ENCODE measurements at places on chromosomes 6 and 20.

- no peak for DNase-seq
Measured at GRCh38 chr6:20574355-20574754, 40.1 kb downstream of the CDKAL1 start.

GRCh38 chr6:159720708-159721107 is 6.6 kb upstream of the WTAP start:
- DNase-seq: no peak

DNA sequence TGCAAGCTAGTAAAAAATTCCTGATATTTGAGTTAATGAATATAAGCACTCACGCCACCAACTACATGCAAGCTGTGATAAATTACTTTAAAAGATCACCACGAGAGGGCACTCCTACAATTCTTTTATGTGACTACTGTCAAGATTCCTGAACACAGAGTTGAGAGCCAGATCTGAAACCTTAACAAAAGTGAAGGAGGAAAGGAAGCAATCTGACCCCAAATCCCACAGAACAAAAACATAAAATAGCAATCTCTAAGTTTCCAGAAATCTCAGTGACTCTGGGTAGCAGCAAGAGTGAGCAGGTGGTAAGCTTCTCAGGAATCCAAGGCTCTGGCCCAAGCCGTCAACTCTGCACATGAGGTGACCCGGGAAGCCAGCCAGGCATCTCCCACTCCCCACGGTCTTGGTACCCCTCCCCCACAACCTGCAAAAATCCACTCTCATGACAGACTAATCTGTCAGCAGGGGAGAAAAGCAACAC is 55.1 kb downstream of the STAU1 start:
- no peak for DNase-seq

GRCh38 chr20:42957018-42957703 is 232.5 kb downstream of the PTPRT start:
- DNase-seq: no peak

DNA sequence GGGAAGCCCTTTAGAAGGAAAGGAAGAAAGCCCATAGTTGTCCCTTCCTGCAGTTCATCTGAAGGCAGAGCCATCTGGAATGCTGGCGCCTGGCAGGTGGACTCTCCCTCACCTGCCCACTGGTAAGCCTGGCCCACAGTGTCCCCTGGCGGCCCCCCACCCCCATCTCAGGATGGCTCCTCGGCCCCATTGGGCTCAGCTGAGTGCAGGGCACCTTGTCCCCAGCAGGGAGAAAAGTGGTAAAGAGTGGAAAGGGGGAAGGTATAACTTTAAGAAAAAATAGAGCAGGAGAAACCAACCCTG is 12.6 kb downstream of the SS18L1 start:
- no peak for DNase-seq

DNA sequence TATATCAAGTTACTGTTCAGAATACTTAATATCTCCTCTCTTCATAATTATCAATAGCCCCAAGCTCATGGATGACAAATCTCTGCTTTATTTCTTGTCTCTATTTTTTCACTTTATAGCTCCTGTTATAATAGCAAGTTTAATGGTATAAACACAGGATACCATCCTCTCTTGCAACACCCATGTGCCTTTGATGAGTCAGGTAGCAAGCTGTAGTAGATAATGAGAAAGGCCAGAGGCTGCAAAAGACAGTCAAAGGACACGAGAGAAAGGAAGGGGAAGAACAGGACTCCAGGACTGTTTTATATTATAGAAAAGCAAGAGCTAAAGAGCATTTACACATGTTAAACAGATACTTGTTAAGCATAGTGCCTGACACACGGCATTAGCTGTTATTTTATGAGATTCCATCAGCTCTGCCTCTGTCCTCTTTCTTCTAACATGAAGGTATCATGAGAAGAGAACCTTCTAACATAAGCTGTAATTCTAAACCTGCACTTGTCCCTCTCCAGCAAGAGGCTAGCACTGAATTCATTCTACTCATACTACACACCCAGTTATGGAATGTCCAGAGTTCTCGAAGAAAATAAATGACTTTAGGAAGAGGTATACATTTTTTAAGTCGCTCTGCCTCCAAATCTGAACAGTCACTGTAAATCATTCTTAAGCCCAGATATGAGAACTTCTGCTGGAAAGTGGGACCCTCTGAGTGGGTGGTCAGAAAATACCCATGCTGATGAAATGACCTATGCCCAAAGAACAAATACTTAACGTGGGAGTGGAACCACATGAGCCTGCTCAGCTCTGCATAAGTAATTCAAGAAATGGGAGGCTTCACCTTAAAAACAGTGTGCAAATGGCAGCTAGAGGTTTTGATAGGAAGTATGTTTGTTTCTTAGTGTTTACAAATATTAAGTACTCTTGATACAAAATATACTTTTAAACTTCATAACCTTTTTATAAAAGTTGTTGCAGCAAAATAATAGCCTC is 45.0 kb downstream of the NT5E start:
- no peak for DNase-seq

DNA sequence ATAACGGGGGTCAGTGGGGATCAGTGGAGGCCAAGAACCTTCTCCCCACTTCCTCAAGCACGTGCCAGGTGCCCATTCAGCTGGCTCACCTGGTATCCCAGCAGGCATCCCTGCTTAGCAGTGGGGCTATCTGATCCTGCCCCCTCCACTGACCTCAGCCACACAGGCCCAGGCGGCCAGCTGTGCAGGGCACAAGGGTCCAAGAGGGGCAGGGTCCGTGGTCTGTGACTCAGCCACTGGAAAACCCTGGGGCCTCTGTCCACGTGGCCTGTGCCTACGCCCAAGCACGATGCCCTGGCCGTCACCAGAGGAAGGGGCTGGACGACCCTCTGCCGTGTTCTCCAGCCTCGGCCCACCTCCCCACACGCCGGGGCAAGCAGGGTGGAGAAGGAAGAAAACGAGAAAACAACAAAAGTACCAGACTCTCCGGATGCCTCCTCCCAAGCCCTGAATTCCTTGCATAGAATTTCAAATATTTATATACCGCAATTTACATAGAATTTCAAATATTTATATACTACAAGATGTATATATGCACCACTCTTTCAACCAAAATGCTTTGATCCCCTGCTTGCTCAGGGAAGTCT is 12.1 kb downstream of the PXDC1 start:
- no peak for DNase-seq

DNA sequence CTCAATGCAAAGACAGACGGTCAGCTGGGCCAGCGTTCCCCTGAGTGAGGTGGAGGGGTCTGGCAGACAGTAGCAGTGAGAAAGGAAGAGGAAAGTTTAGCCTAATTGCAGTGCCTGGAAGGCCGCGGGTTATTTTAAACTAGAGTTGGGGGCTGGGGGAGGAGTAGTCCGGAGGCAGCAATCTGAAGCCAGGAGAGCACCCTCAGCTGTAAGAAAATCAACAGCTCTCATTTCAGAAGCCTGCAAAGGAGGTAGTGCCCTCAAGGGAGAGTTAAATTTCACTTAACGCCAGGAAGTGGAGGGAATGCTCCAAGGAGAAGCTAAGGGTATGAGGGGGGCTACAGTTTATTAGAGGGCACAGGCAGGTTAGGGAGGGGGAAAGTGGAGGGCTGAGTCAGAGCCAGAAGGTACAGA is 26.9 kb downstream of the RING1 start:
- DNase-seq: no peak

- DNase-seq: no peak
Measured at GRCh38 chr6:33954453-33954852, 150.7 kb upstream of the MLN start.

DNA sequence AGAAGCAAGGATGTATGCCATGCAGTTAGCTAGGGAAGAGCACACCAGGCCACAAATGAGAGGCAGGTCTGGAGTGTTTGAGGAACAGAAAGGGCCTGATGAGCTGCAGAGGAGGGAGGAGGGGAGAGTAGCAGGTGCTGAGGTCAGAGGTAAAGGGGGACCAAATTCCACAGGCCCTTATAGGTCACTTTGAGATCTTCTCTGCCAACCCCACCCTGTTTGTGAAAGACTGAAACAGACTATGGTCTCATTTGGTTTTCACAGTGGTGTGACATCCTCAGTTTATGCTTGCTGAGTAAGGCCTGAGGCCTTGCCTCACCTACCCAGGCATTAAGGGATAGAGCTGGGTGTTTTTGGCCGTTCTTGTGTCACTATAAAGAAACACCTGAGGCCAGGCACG is 187.7 kb upstream of the MYLIP start:
- DNase-seq: no peak

GRCh38 chr6:170142559-170142958 is 148.3 kb downstream of the DLL1 start:
- no peak for DNase-seq

GRCh38 chr6:137472641-137473137 is 21.5 kb downstream of the OLIG3 start:
- DNase-seq: no peak

- DNase-seq: no peak
Measured at GRCh38 chr6:112504621-112505020, 157.5 kb downstream of the RFPL4B start.

GRCh38 chr6:125816828-125817280 is 26.1 kb downstream of the NCOA7 start:
- DNase-seq: no peak

- DNase-seq: no peak
Measured at GRCh38 chr6:157151989-157152388, 171.3 kb downstream of the TMEM242 start.

- DNase-seq: no peak
Measured at GRCh38 chr6:72824833-72825232, 203.0 kb downstream of the KCNQ5 start.

GRCh38 chr6:8195040-8195713 is 92.8 kb upstream of the EEF1E1 start:
- DNase-seq: no peak

DNA sequence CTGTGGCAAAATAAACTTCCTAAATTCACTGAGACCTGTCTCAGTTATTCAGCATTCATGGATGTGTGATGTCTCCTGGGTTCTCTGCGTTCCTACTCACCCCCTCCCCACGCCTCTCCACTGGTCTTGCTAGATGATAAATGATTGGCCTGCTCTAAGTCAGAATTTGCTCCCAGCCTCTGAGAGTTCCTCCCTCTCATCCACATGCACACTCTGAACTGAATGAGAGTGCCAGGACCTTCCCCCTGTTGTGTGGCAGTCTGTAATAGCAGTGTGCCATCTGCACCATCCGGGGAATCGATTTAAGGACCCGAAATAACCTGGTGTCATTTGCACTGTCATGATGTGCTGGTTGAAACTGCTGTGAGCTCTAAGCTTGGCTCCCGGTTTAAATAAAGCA is 135.8 kb upstream of the AFDN start:
- DNase-seq: no peak

- DNase-seq: no peak
Measured at GRCh38 chr20:20761301-20761700, 48.9 kb upstream of the RALGAPA2 start.

- no peak for DNase-seq
Measured at GRCh38 chr6:37134036-37134395, 35.9 kb upstream of the PIM1 start.

DNA sequence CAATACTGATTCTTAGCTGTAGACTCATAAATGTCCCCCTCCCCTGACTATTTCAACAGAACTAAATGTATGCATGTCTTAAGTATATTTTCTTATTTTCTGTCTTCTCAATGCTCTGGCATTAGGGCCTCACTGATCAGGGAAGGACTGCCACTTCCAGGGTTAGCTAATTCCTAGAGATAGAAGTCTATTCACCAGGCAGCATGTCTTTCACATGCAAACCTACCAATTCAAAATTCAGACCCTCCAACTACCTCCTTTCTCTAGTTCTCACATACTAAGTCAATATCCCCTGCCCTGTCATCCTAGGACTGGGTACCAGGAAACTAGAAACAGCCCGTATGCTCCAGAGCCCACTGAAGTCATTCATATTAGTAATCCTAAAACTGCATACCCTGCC is 132.3 kb downstream of the RALGAPA2 start:
- no peak for DNase-seq

DNA sequence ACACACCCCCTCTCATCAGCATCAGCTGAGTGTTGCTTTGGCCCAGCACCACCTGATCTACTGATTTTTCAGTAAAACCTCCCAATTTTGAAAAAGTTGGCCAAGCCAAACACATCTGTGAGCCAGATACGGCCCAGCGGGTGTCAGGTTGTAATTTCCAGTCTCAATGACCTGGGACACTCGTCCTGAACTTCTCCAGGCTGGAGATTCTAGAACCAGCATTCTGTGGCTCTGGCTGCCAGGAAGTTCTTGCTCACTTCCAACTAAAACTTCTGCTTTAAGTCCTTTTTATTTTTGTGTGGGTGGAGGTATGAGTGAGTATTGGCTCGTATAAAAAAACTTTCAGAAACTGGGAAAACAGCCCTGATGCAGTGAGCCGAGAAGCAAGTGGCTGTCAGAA is 5.1 kb downstream of the KIAA1755 start:
- DNase-seq: no peak

GRCh38 chr6:2063547-2063946 is 181.9 kb downstream of the GMDS start:
- DNase-seq: no peak

DNA sequence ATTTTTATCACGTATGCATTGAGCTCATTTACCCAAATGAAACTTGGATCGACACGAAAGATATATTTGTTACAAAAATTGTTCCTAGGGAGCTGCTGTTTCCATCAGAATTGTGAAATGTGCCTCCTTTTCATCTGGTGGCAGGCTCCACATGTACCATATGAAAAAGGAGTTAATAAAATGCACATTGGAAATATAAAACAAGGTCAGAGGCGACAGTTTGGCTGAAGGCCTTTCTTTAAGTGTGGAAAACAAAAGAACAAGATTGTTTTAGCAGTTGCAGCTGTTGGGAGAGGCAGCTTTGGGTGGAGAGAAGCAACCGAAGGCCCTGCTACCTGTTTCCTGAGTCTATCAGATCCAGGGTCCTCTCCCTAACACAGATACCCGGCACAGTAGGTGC is 334.5 kb upstream of the NT5E start:
- no peak for DNase-seq

DNA sequence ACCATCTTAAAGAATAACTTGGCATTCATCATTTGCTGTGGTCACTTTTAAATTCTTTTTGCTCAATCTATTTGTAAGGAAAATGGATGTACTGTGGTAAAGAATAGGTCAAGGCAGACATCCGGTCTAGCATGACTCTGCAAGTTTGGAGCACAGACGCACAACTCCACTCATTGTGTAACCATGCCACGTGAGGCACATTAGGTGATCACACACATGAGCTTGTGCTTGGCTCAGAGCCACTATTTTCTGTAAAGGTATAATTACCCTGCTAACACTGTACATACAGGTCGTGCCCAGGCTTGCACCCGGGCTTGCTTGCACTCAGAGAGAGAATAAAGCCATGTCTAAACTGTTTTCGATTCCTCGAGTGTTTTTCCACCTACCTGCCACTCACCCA is 1289.1 kb upstream of the ADGRB3 start:
- DNase-seq: no peak

- no peak for DNase-seq
Measured at GRCh38 chr6:35718375-35718736, 18.5 kb upstream of the ARMC12 start.

DNA sequence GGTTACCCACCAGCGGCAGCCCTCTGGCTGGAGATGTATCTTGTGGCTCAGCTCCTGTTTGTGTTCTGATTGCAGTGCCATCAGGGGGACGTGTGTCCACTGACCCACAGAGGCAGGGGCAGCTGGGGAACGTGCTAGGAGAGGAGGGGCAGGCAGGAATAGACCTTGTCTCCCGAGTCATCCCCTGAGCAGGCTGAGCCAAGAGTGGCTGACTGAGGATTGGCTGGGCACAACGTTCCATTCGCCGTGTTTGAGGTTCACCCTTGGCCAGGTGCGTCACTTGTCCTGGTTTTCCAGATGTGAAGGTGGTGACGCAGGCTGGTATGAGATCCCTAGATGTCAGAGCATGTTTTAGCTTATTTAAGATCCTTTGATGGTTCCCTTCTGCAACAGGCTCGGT is 57.7 kb downstream of the ADNP start:
- no peak for DNase-seq

- no peak for DNase-seq
Measured at GRCh38 chr6:16130932-16131387, 2.1 kb downstream of the MYLIP start.
